ENCODE measurements at places on chromosomes 13 and 19.

DNA sequence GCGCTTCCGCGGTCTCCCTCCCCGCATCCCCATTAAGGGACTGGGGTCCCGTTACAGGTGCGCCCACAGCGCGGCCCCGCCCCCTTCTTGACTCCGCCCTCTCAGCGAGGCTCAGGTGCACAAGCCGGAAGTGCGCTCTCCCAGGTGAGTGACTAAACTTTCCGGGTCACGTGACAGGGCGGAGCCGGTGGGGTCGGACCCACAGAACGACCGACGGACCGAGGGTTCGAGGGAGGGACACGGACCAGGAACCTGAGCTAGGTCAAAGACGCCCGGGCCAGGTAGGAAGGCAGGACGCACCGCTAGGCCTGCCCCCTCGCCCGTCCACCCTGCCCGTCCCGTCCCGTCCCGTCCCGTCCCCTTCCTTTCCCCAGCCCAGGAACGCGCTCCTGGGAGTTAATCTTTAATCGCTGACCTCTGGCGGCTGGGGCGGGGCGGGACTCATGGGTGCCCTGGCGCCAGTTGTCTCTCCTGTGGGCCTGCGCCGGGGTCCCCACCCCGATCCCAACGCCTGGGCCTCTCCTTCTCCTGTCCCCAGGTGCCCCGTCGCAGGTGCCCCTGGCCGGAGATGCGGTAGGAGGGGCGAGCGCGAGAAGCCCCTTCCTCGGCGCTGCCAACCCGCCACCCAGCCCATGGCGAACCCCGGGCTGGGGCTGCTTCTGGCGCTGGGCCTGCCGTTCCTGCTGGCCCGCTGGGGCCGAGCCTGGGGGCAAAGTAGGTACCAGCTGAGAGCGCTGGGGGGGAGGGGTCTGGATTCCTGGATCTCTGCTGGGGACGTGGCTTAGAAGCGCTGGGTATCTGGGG is at the start of gene CRB3:
CRB3 (plus strand) TSS at position 202 of the 804 bp plus-strand sequence; CDS start at position 633, 431 bp downstream.
- no peak for DNase-seq

GRCh38 chr13:113635048-113635420 is 23.0 kb downstream of the ATP4B start:
- DNase-seq = no peak

DNA sequence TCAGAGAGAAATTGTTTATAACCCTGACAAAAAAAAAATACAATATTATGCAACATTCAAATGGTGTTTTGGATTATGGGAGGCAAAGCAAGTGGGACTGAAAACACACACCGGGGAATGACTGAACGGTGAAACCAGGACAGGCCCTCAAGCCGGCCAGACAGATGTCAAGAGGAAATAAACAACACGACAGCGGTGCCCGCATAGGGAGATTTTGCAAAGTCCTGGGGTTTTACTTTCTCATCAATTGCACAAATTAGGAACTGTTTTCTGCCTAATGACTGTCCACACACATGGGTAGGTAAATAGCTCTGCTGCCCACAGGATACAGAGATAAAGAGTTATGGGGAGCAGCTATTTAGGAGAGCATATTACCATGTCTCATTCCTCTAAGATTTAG is 134.5 kb downstream of the IRS2 start:
- no peak for DNase-seq

- DNase-seq = no peak
Measured at GRCh38 chr13:97254816-97255215, 32.7 kb downstream of the MBNL2 start.

GRCh38 chr13:70415136-70415535 is 306.9 kb upstream of the KLHL1 start:
- DNase-seq = no peak

- DNase-seq = no peak
Measured at GRCh38 chr19:50712833-50713232, 6.8 kb downstream of the SHANK1 start.

GRCh38 chr19:58558623-58559274 is 338 bp upstream of the UBE2M start:
- no peak for DNase-seq

- DNase-seq = no peak
Measured at GRCh38 chr19:55158848-55159749, 1.6 kb upstream of the TNNI3 start.

GRCh38 chr13:24512197-24512907 is at the start of gene PARP4:
TSS of gene PARP4 (minus strand) at chr13:24512778. CDS start at chr13:24503776, 9,002 bp downstream.
- DNase-seq = peak; percentile 59

DNA sequence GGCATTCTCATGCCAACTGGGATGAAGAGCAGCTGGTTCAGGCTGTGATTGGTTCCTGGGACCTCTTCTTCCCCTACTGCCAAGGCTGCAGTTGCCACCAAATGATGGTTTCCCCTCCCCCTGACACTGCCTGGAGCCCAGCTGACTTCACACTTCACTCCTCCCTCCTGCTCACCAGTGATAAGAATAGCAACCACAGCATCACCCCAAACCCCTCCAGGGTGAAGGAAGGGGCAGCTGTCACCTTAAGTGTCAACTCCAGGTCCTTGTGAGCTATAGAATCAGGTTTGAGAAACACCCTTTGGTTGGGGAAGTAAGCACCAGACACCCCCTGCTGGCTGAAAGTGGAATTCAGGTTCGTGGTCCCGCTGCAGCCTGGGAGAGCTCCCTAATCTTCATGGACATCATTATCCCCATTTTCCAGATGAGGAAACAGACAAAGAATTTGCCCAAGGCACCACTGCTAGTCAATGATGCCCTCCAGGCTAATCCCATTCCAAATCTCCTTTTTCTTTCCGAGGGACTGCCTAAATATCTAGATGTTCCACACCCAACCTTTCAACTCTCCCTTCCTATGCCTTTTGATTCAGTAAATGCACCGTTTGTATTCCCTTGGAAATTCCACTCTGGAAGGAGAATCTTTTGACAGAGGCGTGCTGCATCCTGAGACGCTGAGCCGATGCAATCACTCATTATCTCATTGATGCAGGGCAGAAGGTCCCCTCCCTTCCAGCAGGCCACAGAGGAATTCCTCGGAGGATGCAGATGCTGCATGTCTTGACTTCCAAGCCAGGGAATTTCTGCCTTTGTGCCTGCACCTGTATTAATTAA is 50.6 kb upstream of the UQCRFS1 start:
- DNase-seq = peak; percentile 35

DNA sequence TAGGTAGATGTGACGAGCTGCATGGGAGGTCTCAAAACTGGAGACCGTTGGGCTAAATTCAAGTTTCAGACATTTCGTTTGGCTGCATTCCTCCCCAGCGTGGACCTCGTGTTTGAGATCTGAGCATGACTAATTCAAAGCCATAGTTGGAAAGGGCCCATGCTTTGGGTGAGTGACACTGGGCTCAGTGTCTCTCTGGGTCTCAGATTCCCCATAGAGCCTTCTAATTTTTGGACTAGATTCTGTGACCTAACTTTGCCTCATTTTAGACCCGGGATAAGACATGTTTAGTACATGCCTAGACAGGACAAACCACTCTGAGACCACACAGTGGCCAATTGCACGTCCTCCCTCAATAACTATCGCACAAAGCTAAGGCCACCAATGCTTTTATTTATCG is 16.6 kb downstream of the CKM start:
- DNase-seq = no peak

- DNase-seq = no peak
Measured at GRCh38 chr13:96252903-96253302, 163.0 kb downstream of the HS6ST3 start.

Data from NCI-H1092 (cell line).